Urothelium cell line (cell line): ENCODE measurements at places on chromosomes 3 and 15.

GRCh38 chr15:74798388-74799254 lies 14.0 kb upstream of the LMAN1L start:
- no peak for DNase-seq

GRCh38 chr3:105809208-105809888 lies 59.5 kb downstream of the CBLB start:
- no peak for DNase-seq

GRCh38 chr15:86229936-86230335 lies 150.3 kb downstream of the AGBL1 start:
- no peak for DNase-seq

GRCh38 chr15:51841406-51842040 lies 12.1 kb downstream of the TMOD3 start:
- no peak for DNase-seq

DNA sequence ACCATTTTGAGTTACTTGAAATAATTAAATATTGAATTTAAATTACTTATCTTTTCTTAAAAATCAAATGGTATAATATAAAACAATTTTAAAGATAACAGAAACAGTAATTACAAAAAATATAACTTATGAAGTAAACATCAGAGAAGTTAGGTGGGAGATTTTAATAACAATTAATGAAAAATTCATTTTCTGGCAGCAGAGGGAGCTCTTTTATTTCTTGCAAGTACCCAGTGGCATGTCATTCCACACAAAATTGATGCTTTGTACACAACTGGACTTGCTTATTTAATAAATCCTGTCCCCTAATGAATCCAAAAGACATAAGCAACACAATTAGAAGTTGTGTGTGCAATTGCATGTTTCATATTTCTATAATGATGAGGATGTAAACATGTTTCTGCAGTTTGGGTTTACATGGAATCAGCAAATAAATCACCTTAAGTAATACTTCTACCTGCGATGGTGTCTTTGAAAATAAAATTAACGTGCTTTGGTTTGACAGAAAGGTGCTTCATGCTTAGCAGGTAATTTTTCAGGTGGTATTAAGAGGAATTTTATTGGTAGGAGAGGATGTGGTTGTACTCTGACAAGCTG lies 861.3 kb downstream of the ZPLD1 start:
- peak; percentile 6 for DNase-seq

DNA sequence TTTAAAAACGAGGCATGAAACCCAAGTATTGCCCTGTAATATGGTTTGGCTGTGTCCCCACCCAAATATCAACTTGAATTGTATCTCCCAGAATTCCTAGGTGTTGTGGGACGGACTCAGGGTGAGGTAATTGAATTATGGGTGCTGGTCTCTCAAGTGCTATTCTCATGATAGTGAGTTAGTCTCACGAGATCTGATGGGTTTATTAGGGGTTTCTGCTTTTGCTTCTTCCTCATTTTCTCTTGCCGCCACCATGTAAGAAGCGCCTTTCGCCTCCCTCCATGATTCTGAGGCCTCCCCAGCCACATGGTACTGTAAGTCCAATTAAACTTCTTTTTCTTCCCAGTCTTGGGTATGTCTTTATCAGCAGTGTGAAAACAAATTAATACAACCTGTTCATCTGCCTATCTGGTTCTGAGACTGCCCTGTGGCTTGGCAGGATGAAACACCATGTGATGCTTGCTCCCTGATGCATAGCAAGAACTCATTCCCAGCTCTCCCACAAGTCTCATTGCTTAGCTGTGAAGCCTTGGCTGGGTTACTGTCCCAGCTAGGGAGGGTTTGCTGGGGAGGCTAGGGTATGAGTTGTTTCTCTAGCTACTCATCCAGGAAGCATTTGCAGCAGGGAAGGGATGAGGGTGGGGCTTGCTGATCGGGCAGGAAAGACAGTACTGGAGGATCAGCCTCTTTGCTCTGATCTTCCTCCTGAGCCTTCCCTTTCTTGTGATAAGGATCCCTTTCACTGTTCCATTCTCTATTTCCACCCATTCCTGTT lies 3.7 kb upstream of the SQOR start:
- peak; percentile 41 for DNase-seq

DNA sequence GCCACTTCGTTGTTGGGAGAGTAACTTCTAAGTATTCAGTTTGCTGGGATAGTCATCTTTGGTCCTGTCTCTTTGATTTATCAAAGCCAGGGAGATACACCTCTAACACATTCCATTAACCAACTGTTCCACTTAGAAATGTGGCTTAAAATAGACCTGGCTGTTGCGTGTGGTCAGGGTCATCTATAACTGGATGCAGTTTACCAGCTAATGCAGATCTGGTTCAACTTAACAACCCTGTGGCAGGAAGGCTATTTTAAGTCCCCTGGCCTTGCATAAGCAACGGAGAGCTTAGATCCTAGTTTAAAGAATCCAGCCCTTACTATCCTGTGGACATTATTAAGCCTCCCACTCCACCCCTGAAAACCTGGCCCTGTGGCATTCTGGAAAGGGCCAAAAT lies 28.1 kb upstream of the CAPN3 start:
- no peak for DNase-seq

- DNase-seq, result no peak
These were observed 54.4 kb downstream of the ANXA2 start for GRCh38 chr15:60343221-60343970.

GRCh38 chr15:29734917-29735572 lies 87.2 kb downstream of the TJP1 start:
- DNase-seq, result peak; percentile 13

- DNase-seq, result no peak
These were observed 211.8 kb downstream of the TBC1D2B start for GRCh38 chr15:77865701-77866100.

DNA sequence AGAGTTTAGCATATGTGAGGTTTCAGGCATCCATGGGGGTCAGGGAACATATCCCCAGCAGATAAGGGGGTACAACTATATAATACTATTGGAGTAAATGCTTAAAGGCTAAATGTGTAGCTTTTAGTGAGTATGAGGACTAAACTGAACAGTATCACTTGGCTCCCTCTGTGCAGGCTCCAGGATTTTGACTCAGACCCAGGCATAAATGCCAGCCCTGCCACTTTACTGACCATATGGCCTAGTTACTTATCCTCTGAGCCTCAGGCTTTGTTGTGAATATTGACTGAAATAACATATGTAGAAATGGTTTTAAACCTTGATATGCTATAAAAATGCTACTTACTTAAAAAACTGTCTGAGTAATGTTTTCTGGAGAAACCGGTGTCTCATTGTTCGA lies 151.6 kb downstream of the CHST2 start:
- no peak for DNase-seq

DNA sequence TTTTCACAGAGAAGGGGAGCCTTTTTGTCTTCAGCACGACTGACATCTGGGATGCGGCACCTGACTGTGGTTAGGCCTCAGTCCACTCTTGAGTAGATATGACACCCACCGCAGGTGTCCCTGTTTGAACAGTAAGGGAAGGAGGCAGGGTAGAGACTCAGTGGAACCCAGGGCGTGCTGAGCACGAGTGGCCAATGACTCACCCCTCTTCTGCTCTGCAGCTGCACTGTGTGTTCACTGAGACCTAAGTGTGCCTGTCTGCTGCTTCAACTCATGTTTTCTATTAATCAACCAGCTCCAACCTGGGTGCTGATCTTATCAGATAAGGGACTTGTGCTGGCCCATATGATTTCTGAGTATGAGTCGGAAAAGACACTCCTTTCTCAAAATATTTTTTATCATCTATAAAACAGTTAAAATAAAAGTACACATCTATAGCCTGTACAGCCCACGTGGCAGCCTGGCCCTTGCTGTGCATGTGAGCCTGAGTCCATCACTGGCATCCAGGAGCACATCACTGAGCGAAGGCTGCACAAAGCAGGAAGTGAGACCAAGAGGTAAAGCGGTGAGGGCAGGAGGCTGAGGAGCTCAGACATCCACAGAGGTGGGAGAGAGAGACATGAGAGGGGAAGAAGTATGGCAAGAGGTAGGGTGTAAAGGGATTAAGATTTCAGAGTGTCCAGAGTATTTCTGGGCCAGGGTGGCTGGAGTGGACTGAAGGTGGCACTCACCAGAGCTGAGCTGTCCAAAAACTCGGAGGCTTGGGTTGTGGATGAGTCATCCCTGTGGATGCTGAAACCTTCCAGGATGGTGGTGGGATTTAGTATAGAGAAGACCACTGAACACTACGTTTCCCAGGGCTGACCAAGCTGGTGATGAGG lies 49.2 kb downstream of the SLC41A3 start:
- DNase-seq, result no peak

DNA sequence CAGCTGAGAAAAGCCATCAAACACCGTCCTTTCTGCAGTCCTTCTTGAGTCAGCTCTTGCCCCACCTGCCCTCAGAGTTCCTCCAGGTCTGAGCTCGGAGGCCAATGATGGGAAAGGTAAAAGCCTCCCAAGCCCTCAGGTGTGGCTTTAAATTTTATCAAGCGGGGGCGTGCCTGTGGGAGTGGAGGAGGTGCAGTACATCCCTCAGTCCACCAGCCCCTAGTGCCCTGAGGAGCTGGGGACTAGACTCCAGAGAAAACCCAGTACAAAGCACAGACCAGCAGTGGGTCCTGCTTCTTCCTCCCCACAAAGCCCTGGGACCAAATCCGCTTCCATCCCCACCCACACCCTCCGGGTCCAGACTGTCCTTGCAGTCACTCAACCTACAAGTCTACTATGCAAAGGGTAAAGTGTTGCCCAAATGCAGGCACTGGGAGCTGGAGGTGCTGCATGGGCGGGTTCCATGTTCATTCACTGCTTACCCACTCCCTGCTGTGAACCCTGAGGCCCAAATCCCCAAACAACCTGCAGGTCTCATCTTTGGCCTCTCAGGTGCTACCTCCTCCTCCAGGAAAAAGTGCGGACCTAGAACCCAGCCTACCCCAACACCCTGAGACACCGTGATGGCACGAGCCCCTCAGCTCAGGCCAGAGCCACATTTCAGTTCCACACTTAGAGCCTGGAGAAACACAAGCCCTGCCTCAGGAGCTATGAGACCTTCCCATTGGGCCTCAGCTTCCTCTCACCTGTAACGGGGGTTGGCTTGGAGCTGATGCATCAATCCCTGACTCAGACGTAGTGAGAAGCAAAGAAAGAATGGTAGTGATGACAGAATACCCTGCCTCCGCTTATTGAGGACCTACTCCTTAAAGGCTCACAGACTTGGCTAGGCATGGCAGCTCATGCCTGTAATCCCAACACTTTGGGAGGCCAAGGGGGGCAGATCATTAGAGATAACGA lies 2.4 kb downstream of the PFKFB4 start:
- DNase-seq, result no peak

- no peak for DNase-seq
These were observed 18.7 kb downstream of the STARD9 start for GRCh38 chr15:42594095-42594494.

DNA sequence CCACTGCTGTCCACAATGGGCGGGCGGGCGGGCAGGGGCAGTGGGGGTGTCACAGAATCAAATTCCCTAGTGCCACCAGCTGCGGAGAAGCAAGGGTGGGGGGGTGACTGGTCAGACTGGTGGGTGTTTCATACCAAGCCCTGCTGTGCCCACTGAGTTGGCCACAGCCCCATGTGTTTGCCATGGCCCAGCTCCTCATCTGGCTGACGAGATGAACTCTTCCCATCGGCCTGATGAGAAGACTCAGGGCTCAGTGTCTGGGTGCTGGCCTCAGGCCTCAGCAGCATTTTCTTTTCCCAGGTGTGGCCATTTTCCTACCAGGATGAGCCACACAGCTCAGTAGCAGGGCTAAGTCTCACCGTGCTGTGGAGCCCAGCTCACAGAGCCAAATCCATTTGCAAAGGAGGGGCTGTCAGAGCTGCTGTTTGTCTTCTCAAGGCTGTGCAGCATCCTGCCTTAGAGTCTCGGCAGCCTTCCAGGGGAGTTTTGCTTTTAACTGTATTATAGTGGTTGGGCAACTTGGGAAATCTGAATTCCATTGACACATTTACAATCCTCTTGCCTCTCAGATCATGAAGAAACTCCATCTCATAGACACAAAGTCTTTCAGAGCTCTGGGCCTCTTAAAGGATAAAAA lies 176.8 kb downstream of the ABHD5 start:
- no peak for DNase-seq

GRCh38 chr3:128442070-128442469 lies 24.6 kb downstream of the DNAJB8 start:
- no peak for DNase-seq
